ENCODE measurements at places on chromosomes 2 and 18. TPM values are rescaled to one million over a fixed set of nuclear protein-coding genes. Genes with fewer than 3 reads are reported as not detected.

DES gene
- total RNA-seq = 0.38 TPM

TUBA4B gene
- not detected for total RNA-seq

COL6A3 gene
- total RNA-seq = 0.17 TPM

MAPK4 gene
- total RNA-seq = 2.5 TPM

SLC20A1 gene
- total RNA-seq = 165 TPM

CYP1B1 gene
- total RNA-seq = 74.7 TPM

PSMD1 gene
- total RNA-seq = 78.2 TPM
